ENCODE measurements at places on chromosomes 5 and 9.
A peak's percentile ranks its signal among the peaks of the same experiment; 100 is the strongest.

GRCh38 chr5:83162601-83163000 lies 85.3 kb downstream of the XRCC4 start:
- H3K27ac ChIP-seq: no peak overlapping the region
- H3K27me3 ChIP-seq: no peaks in the 10 kb centered on the region
- DNase-seq: no peak
- H3K36me3 ChIP-seq: no peaks in the 10 kb centered on the region
- no peaks in the 10 kb centered on the region for H3K4me1 ChIP-seq

DNA sequence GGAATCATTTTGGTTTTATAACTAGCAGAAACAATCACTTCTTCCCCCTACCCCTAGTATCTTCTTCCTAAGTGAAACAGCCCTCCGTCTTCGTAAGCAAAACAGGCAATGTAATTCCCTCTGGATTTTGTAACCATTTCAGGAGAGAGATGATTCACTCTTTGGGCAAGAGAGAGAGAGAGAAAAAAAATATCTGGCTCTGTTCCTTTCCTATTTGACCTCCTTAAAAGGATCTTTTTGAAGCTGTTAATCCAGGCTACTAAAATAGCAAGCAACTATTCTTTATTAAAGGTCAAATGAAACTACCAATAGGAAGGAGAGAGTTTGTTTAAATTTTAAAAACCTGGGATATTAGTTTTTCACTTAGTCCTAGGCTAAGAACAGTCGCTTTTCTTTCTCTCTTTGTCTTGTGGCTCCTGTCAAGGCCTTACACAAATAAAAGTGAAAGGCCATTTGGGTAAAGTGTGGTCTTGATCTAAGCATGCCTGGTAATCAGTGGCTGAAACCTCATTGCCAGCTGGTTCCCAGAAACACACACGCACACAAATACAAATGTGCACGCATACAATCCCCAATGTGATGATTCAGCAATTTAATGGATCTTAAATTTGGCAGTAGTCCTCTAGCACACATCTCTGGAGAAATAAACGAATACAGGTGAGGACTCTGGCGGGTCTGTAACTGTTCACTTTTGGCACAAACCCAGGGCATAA lies 70.2 kb downstream of the PRUNE2 start:
- no peak overlapping the region for H3K27ac ChIP-seq
- H3K27me3 ChIP-seq: no peaks in the 10 kb centered on the region
- no peaks in the 10 kb centered on the region for H3K36me3 ChIP-seq
- DNase-seq: no peak
- no peak overlapping the region for H3K4me3 ChIP-seq

DNA sequence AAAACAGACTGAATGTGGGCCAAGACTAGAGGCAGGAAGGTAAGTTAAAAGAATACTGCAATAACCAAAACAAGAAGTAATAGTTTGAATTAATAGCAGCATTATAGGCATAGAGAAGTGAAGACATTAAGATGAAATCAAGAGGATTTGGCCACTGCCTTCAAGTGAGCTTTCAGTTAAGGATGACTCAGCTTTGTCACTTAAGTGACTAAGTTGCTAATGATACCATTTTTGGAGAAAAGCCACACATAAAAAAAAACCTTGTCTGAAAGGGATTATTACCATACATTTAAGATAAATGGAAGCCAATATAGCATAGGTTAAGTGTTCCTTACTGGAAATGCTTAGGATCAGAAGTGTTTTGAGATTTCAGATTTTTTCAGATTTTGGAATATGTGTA lies 57.0 kb downstream of the ECPAS start:
- no peaks in the 10 kb centered on the region for H3K27me3 ChIP-seq
- no peak overlapping the region for H3K4me3 ChIP-seq
- no peaks in the 10 kb centered on the region for H3K4me1 ChIP-seq
- no peak for DNase-seq
- peaks cover 30% of the 10 kb centered on the region for H3K36me3 ChIP-seq

- H3K36me3 ChIP-seq: no peaks in the 10 kb centered on the region
- no peak for DNase-seq
- H3K27ac ChIP-seq: no peak overlapping the region
- no peak overlapping the region for H3K4me3 ChIP-seq
- H3K27me3 ChIP-seq: no peaks in the 10 kb centered on the region
- H3K4me1 ChIP-seq: no peaks in the 10 kb centered on the region
Observed at GRCh38 chr5:65394087-65394486, 87.6 kb downstream of the ADAMTS6 start.

GRCh38 chr9:131585375-131585774 lies 40.1 kb downstream of the PRRT1B start:
- DNase-seq: peak; percentile 27
- peaks cover 65% of the 10 kb centered on the region for H3K36me3 ChIP-seq
- peak overlapping the region; percentile 42 for H3K27ac ChIP-seq
- no peak overlapping the region for H3K4me3 ChIP-seq

GRCh38 chr5:144335561-144335960 lies 164.9 kb downstream of the KCTD16 start:
- no peaks in the 10 kb centered on the region for H3K36me3 ChIP-seq
- no peaks in the 10 kb centered on the region for H3K27me3 ChIP-seq
- no peak overlapping the region for H3K4me3 ChIP-seq
- no peak overlapping the region for H3K27ac ChIP-seq
- no peaks in the 10 kb centered on the region for H3K4me1 ChIP-seq
- DNase-seq: no peak

- no peak overlapping the region for H3K27ac ChIP-seq
- H3K27me3 ChIP-seq: no peaks in the 10 kb centered on the region
- DNase-seq: no peak
- no peaks in the 10 kb centered on the region for H3K36me3 ChIP-seq
- H3K4me3 ChIP-seq: no peak overlapping the region
Observed at GRCh38 chr5:936149-937144, 43.8 kb downstream of the TRIP13 start.

GRCh38 chr9:95409650-95410426 lies 92.3 kb upstream of the FANCC start:
- H3K27ac ChIP-seq: no peak overlapping the region
- H3K36me3 ChIP-seq: no peaks in the 10 kb centered on the region
- H3K27me3 ChIP-seq: no peaks in the 10 kb centered on the region
- no peaks in the 10 kb centered on the region for H3K4me1 ChIP-seq
- no peak for DNase-seq

GRCh38 chr5:122300374-122300773 lies 11.7 kb upstream of the SNCAIP start:
- no peaks in the 10 kb centered on the region for H3K27me3 ChIP-seq
- H3K4me1 ChIP-seq: no peaks in the 10 kb centered on the region
- no peaks in the 10 kb centered on the region for H3K36me3 ChIP-seq
- H3K4me3 ChIP-seq: no peak overlapping the region
- no peak for DNase-seq

- H3K4me3 ChIP-seq: no peak overlapping the region
- no peaks in the 10 kb centered on the region for H3K4me1 ChIP-seq
- H3K27ac ChIP-seq: no peak overlapping the region
- no peaks in the 10 kb centered on the region for H3K27me3 ChIP-seq
- H3K36me3 ChIP-seq: no peaks in the 10 kb centered on the region
Observed at GRCh38 chr5:158450751-158451171, 591.8 kb upstream of the CLINT1 start.

GRCh38 chr9:119095072-119095471 lies 274.2 kb downstream of the BRINP1 start:
- H3K27me3 ChIP-seq: no peaks in the 10 kb centered on the region
- DNase-seq: no peak
- H3K4me1 ChIP-seq: no peaks in the 10 kb centered on the region
- H3K36me3 ChIP-seq: no peaks in the 10 kb centered on the region
- H3K4me3 ChIP-seq: no peak overlapping the region
- no peak overlapping the region for H3K27ac ChIP-seq

DNA sequence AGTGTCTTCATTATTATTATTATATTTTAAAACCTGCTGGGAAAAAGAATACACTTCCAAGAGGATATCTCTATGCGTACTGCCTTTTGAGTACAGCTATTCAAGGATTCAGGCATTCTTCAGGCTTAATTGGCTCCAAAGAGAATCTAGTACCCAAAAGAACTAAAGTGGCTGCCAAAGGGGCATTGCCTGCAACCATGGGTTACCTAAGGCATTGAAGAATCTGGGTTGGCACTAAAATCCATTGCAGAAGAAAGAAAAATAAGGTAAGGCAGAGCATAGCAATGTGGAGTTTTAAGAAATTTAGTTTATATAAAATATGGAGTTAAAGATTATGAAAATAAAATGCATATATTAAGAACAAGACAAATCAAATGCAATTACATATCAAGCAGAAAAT lies 223.5 kb downstream of the TMEM161B start:
- H3K36me3 ChIP-seq: no peaks in the 10 kb centered on the region
- H3K4me3 ChIP-seq: no peak overlapping the region
- H3K27me3 ChIP-seq: no peaks in the 10 kb centered on the region
- no peak for DNase-seq
- no peaks in the 10 kb centered on the region for H3K4me1 ChIP-seq

- peaks cover 3% of the 10 kb centered on the region for H3K4me1 ChIP-seq
- H3K27ac ChIP-seq: no peak overlapping the region
- no peak overlapping the region for H3K4me3 ChIP-seq
- no peaks in the 10 kb centered on the region for H3K36me3 ChIP-seq
- DNase-seq: no peak
Observed at GRCh38 chr5:168295574-168296201, 4.2 kb downstream of the WWC1 start.

- H3K27me3 ChIP-seq: no peaks in the 10 kb centered on the region
- H3K36me3 ChIP-seq: no peaks in the 10 kb centered on the region
- no peaks in the 10 kb centered on the region for H3K4me1 ChIP-seq
- DNase-seq: no peak
- H3K4me3 ChIP-seq: no peak overlapping the region
Observed at GRCh38 chr9:129394061-129394885, 216.2 kb upstream of the IER5L start.

DNA sequence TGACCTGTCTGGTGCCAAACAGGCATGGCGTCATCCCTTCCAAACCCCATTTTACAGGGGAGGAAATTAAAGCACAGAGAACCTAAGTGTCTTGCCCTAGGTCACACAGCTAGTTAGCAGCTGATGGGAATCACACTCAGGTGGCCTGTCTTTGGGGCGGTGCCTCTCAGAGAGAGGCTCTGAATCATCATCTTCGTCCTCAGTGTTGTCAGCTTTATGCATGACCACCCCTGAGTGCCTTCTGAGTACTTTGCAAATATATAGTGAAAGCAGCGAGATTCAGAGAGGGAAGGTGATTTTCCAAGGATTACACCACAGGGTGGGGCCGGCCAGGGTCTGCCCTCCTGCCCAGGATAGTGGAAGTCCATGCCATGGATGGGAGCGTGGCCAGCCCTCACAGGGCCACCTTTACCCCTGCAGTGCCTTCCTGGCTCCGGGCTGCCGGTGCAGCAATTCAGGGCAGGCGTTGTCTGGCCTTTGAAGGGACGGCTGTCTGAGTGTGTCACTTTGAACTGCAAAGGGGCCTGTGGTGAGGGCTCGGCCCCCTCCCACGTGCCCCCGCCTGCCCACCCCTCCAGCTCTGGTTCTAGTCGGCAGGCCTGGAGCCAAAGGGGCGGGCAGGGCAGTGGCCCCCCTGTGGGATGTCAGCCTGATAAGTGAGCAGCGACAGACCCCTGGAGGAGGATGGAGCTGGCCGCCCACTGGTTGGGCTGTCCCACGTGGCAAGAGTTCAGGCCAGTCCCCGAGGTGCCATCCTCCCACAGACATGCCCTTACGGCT lies 16.9 kb downstream of the LMX1B start:
- peaks cover 12% of the 10 kb centered on the region for H3K4me1 ChIP-seq
- H3K27ac ChIP-seq: no peak overlapping the region
- DNase-seq: no peak

DNA sequence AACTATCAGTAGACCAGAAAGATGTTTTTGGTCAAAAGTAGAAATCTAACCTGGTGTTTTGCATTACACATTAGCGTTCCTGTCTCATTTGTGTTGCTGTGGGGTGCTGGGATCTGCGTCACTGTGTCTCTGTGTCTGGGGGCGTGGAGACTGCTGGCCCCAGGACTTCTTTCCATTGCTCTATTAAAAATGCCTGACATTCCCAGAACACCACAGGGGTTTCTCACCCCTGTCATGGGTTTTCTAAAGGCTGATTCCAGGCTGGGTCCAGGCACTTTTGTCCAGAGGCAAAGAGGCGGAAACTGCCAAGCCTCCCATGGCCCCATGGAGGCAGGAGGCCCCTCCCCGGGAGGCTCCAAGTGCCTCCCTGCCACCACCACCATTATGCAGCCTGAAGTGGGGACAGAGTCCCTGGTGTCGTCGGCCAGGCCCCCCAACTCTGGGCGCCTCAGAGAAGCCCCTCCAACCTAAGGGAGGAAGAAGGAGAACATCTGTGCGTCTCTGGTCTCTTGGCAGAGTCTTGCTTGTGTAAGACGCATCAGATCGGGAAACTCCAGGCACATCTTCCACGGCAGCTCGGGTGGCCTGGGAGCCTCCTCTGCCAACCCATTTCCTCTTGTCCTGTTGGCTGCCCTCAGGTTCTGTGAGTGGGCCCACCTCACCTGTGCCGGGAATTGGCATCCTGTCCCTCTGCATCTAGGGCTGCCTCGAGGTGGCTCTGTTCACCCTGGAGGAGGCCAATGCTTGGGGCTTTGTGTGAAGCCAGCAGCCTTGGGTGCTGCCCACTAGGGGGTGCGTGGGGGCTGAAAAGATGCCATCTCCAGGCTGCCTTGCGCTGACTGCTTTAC lies 13.8 kb upstream of the PLEKHG4B start:
- no peaks in the 10 kb centered on the region for H3K4me1 ChIP-seq
- no peak overlapping the region for H3K27ac ChIP-seq
- H3K36me3 ChIP-seq: no peaks in the 10 kb centered on the region
- no peaks in the 10 kb centered on the region for H3K27me3 ChIP-seq
- DNase-seq: no peak

- no peak overlapping the region for H3K27ac ChIP-seq
- H3K4me3 ChIP-seq: no peak overlapping the region
- H3K36me3 ChIP-seq: no peaks in the 10 kb centered on the region
Observed at GRCh38 chr5:83955916-83956315, 235.3 kb upstream of the HAPLN1 start.

GRCh38 chr5:126054577-126055347 lies 368.4 kb upstream of the GRAMD2B start:
- DNase-seq: no peak
- no peaks in the 10 kb centered on the region for H3K4me1 ChIP-seq
- H3K27ac ChIP-seq: no peak overlapping the region
- no peaks in the 10 kb centered on the region for H3K27me3 ChIP-seq
- H3K4me3 ChIP-seq: no peak overlapping the region

DNA sequence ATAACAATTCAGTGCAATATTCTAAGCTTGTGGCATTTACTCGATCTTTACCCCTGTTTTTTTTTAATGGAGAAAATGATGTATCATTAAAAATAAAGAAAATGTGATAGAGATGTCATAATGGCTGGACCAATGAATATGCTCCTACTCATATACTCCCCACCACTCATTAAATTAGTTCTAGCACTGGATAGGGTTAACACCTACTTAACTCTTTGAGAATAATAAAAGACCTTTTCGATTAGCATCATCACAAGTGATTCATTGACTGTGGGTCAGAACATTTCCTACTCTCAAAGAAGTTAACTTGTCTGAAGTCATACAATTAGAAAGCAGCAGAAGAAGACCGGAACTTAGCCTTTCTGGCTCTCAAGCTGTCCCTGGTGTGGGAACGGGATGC lies 31.6 kb upstream of the RANBP6 start:
- H3K27ac ChIP-seq: no peak overlapping the region
- H3K4me1 ChIP-seq: no peaks in the 10 kb centered on the region
- H3K36me3 ChIP-seq: no peaks in the 10 kb centered on the region
- H3K4me3 ChIP-seq: no peak overlapping the region
- DNase-seq: no peak

Measured in effector memory CD4-positive, alpha-beta T cell (primary cell).